ENCODE measurements at places on chromosomes 3 and 15. TPM values are rescaled to one million over a fixed set of nuclear protein-coding genes. Genes with fewer than 3 reads are reported as not detected.

Gene LMLN
- 5.5 TPM for total RNA-seq

Gene CCDC80
- 7.5 TPM for total RNA-seq

Gene SLC9C1
- not detected for total RNA-seq

Gene TRANK1
- total RNA-seq, result 2.9 TPM

Gene C3orf49
- total RNA-seq, result not detected

Gene SRGAP3
- total RNA-seq, result not detected

Gene FAM107A
- 12.2 TPM for total RNA-seq

Gene CCDC54
- total RNA-seq, result not detected

Gene STXBP5L
- total RNA-seq, result not detected

Gene ANKRD34C
- total RNA-seq, result not detected

Gene ANKUB1
- 0.32 TPM for total RNA-seq

Gene BCL2A1
- total RNA-seq, result 2.3 TPM

Gene GABRB3
- 0.32 TPM for total RNA-seq

Gene FRMD4B
- 93.6 TPM for total RNA-seq

Gene C3orf22
- total RNA-seq, result not detected

Gene CMC1
- 4.6 TPM for total RNA-seq

Gene CHRNB4
- not detected for total RNA-seq

Gene VIPR1
- total RNA-seq, result 0.32 TPM
